ENCODE measurements at places on chromosomes 3 and 15. TPM values are rescaled to one million over a fixed set of nuclear protein-coding genes. Genes with fewer than 3 reads are reported as not detected.
A peak's percentile ranks its signal among the peaks of the same experiment; 100 is the strongest.

Gene TLR9
- not detected for total RNA-seq

Gene ALDH1L1
- total RNA-seq: 36.8 TPM

DNA sequence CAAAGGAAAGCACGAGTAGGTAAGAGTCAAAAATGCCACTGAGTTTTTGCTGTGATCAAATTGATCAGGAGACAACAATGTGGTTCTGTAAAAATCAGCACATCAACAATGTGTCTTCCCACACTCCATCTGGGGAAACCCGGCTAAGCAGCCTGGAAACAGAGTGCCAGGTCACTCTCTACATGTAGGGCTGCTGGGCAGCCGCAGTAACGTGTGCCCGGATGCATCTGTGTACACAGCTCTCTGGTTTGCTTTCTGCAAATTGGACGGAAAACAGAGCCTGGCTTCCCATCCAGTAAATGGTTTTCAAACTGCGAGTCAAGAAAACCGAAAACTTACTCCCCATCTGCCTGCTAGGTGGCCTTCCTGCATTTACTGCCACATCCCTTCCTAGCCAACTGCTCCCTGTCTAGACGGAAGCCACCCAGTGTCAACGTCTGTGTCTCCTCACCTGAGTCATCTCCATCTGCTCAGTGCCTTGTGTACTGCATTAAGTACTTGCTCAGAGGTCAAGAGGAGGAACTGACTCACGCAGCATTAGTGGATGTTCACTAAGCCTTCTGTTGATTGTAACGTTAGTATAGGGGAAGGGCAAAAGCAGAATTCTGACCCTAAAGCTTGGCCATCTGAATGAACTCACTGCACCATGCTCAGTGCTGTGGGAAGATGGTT is 124.1 kb downstream of the TJP1 start:
- DNase-seq: no peak

DNA sequence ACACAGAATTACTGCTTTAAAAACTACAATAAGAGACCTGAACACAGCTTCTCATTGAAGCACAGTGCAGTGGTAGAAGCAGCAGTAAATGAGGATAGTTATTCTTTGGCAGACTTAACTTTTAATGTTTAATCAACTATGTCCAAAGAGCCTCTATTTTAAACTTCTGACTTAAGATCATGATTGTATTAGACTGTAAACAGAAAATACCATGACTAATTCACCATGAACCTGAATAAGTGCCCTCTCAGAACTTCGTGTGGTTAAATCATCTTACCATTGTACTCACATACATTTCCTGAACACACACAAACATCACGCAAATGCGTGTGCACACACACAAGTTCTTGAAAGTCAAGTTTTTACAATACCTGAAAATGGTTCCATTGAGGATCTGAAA is 13.9 kb downstream of the CEP152 start:
- no peak for DNase-seq

Gene MAP1A
- 17.4 TPM for total RNA-seq

DNA sequence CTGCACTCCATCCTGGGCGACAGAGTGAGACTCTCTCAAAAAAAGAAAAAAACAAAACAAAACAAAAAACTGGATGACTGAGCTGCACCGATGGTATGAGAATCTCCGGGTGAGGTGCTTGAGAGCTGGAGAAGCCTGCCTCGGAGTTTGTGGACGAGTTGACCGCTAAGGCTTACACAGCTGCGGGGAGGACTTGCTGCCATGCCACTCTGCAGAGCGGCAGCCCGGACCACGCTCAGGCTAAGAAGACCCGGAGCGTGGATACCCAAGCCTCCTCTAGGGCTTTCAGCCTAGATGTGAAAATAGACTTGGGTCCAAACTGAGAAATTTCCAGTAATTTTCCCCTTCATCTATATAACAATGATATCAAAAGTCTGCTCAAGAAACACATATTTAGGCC is 16.0 kb downstream of the NRROS start:
- DNase-seq: no peak

- no peak for DNase-seq
Measured at GRCh38 chr15:43093026-43093425, 12.8 kb downstream of the UBR1 start.

Gene CILP
- total RNA-seq: 7.8 TPM

GRCh38 chr3:168058481-168058880 is 37.2 kb downstream of the GOLIM4 start:
- no peak for DNase-seq

- DNase-seq: no peak
Measured at GRCh38 chr3:131972550-131972949, 62.3 kb downstream of the CPNE4 start.

Gene CNTN4
- total RNA-seq: 47.7 TPM

- DNase-seq: no peak
Measured at GRCh38 chr3:130601442-130601971, 84.5 kb downstream of the COL6A6 start.

Gene PYDC2
- not detected for total RNA-seq

- no peak for DNase-seq
Measured at GRCh38 chr15:101464256-101464998, 25.1 kb downstream of the PCSK6 start.

Gene ARL6
- total RNA-seq: 15.3 TPM

Gene CD96
- under 0.01 TPM for total RNA-seq

- DNase-seq: no peak
Measured at GRCh38 chr3:64993781-64994180, 306.0 kb upstream of the ADAMTS9 start.

- DNase-seq: peak; percentile 90
Measured at GRCh38 chr15:40340740-40341400, at the start of gene CCDC9B. CCDC9B (minus strand) TSS chr15:40340939; CDS start chr15:40340819, 120 bp downstream.

DNA sequence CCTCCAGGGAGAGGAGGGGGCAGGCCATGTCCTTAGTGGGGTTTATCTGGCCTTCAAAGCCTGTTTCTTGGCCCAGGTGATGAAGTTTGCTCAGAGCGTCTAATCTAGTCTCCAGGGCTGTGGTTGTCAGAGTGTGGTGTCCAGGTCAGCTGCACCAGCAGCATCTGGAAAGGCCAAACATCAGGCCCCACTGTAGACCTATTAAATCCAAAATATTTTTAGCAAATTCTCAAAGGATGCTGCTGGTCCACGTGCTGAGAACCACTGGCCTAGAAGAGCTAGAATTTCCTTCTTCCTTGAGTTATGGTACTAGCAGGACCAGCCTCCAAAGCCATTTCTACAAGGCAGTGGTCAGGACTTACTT is 28.9 kb downstream of the SLC28A1 start:
- DNase-seq: no peak

Gene CLDN18
- not detected for total RNA-seq

Gene ANKUB1
- total RNA-seq: 0.60 TPM

Gene GPR62
- total RNA-seq: not detected

Gene WDR49
- total RNA-seq: 0.44 TPM

DNA sequence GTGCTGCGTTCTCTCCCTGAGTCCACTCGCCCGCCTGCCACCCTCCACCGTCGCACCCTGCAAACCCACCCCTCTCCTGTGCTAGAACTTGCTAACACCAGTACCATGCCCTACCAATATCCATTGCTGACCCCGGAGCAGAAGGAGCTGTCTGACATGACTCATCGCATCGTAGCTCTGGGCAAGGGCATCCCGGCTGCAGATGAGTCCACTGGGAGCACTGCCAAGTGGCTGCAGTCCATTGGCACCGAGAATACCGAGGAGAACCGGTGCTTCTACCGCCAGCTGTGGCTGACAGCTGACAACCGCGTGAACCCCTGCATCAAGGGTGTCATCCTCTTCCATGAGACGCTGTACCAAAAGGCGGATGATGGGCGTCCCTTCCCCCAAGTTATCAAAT is 4.9 kb upstream of the ALAS1 start:
- no peak for DNase-seq

DNA sequence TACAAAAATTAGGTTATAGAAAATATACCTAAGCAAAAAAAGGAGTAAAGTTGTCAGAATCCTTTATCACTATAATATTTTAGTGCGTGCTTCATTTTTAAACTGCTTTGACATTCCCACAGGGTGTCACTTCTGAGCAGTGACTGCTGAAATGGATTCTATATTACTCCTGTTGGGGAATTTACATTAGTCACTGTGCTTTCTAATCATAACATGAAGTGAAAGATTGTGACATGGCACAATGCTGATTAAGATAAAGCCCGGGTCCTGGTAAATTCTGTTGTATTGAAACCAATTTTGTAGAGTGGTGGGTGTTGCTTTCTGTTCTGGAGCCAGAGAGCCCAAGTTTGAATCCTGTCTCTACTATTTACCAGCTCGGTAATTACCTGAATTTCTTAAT is 36.4 kb upstream of the EHHADH start:
- no peak for DNase-seq

DNA sequence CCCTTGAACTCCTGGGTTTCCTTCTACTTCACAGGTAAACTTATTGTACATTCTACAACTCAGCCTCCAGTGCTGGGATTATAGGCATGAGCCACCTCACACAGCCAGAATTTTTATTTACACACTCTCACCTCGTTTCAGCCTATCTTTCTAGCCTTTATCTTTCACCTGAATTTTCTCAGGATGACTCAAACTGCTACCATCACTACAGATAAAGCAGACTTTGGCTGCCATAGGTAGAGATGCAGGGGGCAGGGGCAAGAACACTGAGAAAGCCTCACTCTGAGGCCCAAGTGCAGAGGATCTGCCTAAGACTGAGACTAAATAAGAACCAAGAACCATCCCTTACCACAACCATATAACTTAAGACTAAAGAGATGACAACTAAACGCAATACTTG is 59.0 kb downstream of the ETFA start:
- DNase-seq: no peak

Gene CRYBG3
- total RNA-seq: 48.1 TPM
